ENCODE measurements at places on chromosomes 6 and 20.

- peak; percentile 63 for DNase-seq
Observed at GRCh38 chr6:106444777-106445507, 84.4 kb downstream of the CRYBG1 start.

GRCh38 chr6:124927806-124928205 lies 34.4 kb upstream of the RNF217 start:
- no peak for DNase-seq

- DNase-seq: no peak
Observed at GRCh38 chr6:41353333-41353732, 17.9 kb downstream of the NCR2 start.

DNA sequence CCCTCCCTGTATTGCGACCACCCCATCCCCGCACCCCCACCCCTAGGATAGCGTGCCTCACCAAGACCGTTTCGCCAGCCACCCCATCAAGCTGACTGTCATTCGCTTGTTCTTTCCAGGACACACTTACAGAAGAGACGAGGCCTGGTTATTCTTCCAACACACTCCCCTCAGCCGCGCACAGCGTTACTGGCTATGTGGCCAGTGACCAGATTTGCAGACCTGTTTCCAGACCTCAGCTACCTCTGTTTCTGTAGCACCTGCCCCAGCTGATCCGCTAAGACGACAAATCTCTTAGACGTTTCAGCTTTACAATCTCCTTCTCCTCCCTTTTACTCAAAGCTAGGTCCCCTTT lies 26.1 kb downstream of the HLA-F start:
- no peak for DNase-seq

GRCh38 chr6:112039431-112039770 lies 14.5 kb upstream of the CCN6 start:
- no peak for DNase-seq

GRCh38 chr6:23180504-23181293 lies 611.3 kb downstream of the HDGFL1 start:
- DNase-seq: no peak

GRCh38 chr6:143465546-143465945 lies 14.9 kb downstream of the PEX3 start:
- DNase-seq: no peak
